ENCODE measurements at places on chromosomes 13 and 19.

GRCh38 chr13:53622456-53622855 lies 593.8 kb downstream of the OLFM4 start:
- no peak for DNase-seq

DNA sequence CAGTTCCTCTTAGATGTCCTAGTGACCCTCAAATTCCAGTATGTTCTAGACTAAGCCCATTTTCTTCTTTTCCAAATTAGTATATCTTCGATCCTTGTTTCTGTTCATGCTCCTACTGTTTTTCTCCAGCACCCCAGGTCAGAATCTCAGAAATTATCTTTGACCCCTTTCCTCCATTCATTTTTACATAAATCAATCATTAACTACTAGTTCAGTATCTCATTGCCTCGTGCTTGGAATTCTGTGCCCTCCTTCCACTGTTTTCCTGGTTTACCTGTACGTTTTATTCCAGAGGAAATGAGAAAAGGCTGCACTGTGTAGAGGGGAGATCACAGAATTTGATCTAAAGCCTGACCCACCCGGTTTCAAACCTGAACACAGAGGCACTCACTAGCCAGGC lies 107.9 kb downstream of the LRCH1 start:
- no peak for DNase-seq

GRCh38 chr13:67651908-67652465 lies 421.9 kb upstream of the PCDH9 start:
- DNase-seq = no peak

DNA sequence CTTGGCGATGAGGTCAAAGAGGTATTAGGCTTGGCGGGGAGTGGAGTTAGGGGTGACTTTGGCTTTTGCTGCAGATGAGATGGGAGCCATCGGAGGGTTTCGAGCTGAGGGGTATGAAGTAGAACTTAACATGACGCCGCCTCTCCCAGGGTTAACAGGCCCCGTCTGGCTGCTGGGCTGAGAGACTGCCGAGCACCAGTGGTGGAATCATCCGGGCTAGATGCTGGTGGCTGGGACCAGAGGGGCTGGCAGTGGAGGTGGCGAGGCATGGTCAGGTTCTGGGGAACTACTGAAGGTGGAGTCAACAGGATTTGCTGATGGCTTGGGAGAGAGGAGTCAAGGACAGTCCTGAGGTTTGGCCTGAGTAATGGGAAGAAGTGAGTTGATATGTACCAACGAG lies 4.9 kb downstream of the RFX2 start:
- DNase-seq = no peak

- no peak for DNase-seq
These were observed 403.5 kb upstream of the MIR17HG start for GRCh38 chr13:90943946-90944345.

DNA sequence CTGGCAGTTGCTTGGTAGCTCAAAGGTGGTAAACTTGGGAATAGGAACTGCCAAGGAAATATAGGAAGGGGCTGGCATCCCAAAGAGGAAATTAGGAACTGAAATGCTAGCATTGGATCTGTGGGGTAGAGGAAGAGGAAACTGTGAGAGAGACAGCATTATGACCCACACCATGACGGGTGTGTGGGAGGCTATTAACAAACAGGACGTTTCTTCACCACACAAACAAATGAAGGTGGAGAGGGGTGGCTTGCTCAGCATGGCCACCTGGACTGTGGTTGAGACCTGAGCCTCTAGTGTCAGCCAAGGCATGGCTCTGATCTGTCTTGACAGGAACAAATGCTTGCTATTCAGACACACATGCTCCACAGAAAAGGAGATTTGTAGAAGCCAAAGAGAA lies 178.2 kb downstream of the B3GLCT start:
- no peak for DNase-seq

DNA sequence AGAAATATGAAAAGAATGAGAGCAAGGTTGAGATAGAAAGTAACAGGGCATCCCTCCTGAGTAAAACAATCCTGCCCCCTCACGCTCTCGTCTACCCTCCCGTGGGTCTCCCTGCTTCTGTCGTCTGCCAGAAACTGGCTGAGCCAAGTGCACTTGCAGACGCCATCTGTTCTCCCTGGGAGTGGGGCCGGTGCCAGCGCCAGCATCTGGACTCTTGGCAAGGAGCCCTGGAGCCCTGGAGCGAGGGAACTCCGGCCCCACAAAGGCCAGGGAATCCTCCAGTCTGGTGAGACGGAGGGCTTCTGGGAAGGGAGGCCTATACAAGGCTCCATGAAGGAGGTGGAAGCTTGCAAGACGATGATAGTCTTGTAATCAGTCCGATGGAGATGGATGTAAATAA lies 2.3 kb upstream of the TMEM91 start:
- peak; percentile 94 for DNase-seq

GRCh38 chr13:46339035-46339666 lies 47.9 kb downstream of the RUBCNL start:
- peak; percentile 71 for DNase-seq

DNA sequence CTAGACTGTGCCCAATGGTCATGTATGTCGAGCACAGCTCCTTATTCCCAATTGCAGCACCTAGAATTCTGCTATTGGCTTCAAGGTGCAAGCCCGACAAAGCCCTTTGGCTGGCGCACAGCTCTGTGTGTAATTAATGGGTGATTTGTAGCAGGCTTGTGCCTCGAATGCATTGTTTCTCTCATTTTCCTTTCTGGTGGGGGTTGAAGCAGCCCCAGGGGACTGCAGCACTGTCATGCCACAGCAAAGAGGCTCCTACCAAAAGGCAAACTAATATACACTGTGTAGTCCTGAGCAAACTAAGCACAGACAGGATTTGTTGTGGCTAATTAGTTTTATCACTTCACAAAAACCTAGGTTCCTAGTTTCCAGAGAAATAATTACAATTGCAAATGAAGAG lies 898.7 kb downstream of the UQCRFS1 start:
- DNase-seq = no peak

DNA sequence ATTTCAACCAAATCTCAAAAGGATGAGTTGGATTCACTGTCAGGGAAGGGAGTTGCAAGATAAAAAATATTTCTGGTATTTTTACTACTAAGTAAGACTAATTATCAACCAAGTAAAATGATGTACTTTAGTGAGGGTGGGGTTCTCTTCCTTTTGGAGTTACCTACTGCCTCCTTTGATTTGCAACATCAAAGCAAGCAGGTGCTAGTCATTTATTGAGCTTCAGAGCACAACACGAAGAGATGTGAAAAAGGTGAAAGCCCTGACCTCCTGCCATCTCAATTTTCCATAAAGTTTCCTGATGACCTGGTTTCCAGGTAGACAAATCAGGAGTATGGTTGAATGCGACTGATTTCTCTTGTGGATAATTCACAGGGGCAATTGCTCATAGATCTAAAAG lies 96.0 kb downstream of the CDADC1 start:
- no peak for DNase-seq

GRCh38 chr13:99976575-99976974 lies 5.0 kb upstream of the ZIC5 start:
- DNase-seq = no peak

DNA sequence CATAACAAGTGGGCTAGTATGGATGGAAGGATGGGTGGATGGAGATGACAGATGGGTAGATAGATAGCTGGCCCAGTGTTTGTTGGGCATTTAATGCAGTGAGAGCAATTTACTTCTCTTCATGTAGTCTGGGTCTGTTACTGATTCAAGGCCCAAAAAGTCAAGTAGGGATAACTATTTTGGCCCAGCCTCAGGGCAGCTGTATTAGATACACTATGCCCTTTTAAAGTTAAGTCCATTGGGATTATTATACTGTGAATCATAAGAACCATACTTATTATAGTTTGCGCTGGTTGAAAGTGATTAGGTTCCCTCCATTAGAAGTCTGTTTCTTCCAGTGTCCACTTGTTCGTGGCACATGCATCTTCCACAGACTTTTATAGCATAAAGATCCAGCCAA lies 4.7 kb downstream of the ITGBL1 start:
- no peak for DNase-seq

- peak; percentile 68 for DNase-seq
These were observed 30.2 kb upstream of the EVI5L start for GRCh38 chr19:7799640-7800355.
